Smooth muscle cell of the umbilical artery (primary cell): ENCODE measurements at places on chromosomes 7 and 10. TPM values are rescaled to one million over a fixed set of nuclear protein-coding genes. Genes with fewer than 3 reads are reported as not detected.

The GNB2 gene
- 61.5 and 126 TPM in 2 replicates for total RNA-seq

The MAT1A gene
- total RNA-seq = not detected in 2 replicates

The ZNF365 gene
- total RNA-seq = 2.7 and 2.8 TPM in 2 replicates

The DOCK1 gene
- total RNA-seq = 69.8 and 102 TPM in 2 replicates

The SPDYE9 gene
- total RNA-seq = not detected in 2 replicates

The PRKCQ gene
- under 0.01 and 0.55 TPM in 2 replicates for total RNA-seq

The ASAH2 gene
- total RNA-seq = 0.59 and 2.3 TPM in 2 replicates

The HTRA1 gene
- 227 and 344 TPM in 2 replicates for total RNA-seq

The TRIP6 gene
- 46.9 and 54.3 TPM in 2 replicates for total RNA-seq

The LRIT1 gene
- total RNA-seq = not detected in 2 replicates

The OPN1SW gene
- not detected in 2 replicates for total RNA-seq

The C10orf53 gene
- not detected in 2 replicates for total RNA-seq

The EEPD1 gene
- 1.5 and 3.6 TPM in 2 replicates for total RNA-seq

The DLX5 gene
- 0.30 TPM in 1 of 2 replicates, not detected in the other for total RNA-seq

The PLEKHS1 gene
- not detected in 2 replicates for total RNA-seq

The MUC3A gene
- not detected in 2 replicates for total RNA-seq

The ODAD2 gene
- total RNA-seq = 1.5 and 1.8 TPM in 2 replicates
